ENCODE measurements at places on chromosomes 12 and 14.
A peak's percentile ranks its signal among the peaks of the same experiment; 100 is the strongest.

- no peak for DNase-seq
Observed at GRCh38 chr14:91374287-91374878, 43.2 kb downstream of the CCDC88C start.

GRCh38 chr12:93325855-93326254, 51.9 kb upstream of the NUDT4 start:
- DNase-seq, result peak; percentile 38

DNA sequence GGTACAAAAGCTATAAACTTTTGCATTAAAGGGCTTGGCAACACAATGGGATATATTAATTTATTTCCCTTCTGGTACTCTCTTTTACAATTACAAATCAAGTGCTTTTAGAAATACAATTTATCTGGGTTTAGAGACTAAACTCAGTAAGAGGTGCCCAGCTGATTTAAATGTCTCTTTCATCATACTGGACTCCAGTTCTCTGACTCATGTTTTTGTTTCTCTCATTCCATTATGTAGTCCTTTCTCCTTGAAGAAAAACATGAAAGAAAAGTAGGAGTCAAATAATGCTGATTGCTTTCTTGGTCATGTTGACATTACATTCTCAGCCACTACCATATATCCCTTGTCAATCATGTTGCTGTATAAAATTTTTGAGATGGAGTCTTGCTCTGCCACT, 36.3 kb upstream of the CFL2 start:
- peak; percentile 50 for DNase-seq

GRCh38 chr14:51821822-51822221, 38.6 kb upstream of the GNG2 start:
- DNase-seq, result peak; percentile 46

DNA sequence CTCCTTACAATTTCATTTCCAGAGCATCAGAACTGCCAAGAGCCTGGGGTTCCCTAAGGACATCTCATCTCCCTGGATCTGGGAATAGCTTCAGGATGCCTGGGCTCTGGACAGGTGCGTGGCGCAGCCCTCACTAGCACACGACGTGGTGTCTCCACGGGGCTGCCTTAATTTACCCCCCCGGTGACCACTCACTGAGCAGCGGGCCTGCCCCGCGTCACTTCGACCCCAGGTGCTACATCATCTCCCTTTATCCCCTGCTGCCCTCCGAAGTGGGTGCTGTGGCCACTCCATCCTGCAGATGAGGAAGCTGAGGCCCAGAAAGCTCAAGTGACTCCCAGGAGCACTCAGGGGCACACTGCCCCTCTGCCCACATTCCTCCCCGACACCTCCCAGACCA, 177.8 kb upstream of the SFSWAP start:
- DNase-seq, result no peak

GRCh38 chr14:37997017-37997416, 210.7 kb upstream of the SSTR1 start:
- DNase-seq, result no peak

DNA sequence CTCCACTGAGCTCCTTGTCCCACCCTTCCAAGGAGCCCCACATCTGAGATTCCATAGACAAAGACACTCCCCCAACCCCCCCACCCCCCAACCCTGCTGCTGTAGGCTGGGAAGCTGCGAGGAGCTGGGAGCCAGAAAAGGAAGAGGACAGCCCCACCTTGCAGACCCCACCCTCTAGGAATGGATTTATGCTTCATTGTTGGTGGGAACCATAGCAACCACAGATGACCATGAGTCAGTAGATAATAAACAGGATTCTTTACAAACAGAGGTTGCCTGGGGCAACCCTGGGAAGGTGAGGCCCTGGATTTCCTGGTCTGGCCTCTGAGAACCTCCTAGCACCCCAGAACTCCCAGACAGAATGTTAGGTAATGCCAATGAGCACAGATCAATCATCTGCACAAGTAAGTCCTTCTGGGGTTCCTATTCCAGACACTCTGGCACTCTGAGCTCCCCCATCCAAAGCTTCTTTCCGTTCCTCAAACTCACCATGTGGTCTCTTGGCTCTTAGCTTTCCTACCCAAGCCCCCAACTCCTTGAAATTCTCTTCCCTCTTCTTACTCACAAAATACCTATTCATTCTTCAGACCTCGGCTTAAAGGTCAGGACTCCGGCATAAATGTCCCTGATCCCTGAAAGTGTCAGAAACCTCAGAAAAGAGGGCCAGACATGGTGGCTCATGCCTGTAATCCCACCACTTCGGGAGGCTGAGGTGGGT, 15.2 kb upstream of the PLEKHG6 start:
- peak; percentile 79 for DNase-seq

DNA sequence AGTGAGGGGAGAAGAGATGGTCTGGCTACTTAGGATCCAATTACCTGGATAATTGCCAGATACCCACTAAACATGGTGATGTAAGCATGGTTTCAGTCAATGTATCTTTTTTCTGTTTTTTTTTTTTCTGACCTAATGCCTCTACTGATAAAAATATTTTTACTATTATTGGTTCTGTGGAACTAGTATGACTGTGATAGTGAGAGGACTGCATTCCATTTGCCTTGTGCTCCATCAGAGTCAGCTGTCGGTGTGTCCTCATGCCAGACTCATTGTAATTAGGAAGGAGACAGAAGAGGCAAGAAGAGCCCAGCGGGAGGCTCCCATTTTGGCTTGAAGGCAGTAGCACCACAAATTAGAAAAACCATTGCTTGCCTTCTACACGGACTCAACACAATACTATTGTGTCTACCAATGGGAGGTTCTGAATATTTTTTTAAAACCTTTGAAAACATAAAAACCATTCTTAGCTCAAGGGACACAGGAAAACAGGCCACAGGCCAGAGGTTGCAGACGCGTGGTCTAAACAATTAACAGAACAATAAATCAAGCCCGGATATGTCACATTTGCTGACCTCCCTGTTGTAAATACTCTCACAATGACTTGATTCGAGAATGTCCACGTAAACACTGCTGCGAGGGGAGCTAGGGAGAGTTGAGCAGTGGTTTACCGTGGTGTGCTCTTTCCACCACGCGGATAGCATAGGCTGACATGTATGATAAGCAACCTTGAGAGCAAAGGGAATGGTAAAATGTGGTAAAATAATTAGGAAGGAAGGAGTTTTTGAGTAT, 13.5 kb upstream of the DCP1B start:
- peak; percentile 36 for DNase-seq

DNA sequence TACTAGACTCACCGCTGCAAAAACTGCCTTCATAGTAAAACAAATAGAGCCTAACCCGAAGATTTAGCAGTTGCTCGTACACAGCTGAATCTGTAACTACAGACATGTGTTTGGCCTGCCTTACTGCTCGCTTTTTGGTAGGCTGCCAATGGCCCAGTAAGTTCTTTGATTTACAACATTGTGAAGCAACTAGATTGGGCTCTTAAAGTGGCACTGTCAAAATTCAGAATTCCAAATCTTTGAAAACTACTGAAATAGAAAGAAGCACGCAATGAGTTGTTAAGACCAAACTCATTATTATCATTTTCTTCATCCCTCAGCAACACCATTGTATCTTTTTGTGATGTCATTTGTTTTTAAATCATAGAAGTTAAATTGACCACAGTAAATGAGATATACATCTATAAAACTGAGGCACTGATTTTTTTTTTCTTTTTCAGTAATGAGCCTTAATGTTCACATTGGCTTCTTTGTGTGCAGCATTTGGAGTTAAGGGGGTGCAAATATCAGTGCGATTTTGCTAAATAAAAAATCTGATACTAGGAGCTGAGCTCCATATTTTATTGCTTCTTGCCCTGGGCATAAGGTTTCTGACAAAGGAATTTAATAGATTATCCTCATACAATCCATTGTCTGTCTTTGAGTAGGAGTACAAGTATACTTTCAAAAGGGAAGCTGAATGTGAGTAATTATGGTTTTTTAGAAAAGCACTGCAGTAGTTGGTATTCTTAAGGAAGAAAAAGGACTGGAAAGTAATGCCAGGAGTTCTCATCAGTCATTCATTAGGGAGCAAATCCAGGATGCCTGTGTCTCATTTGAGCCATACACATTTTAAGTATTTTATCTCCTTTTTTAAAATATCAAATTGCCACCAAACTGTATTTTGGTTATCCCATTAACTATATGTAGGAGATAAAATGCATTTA, 138.5 kb downstream of the KICS2 start:
- peak; percentile 93 for DNase-seq

- peak; percentile 99 for DNase-seq
Observed at GRCh38 chr14:71142375-71143038, 235.2 kb downstream of the PCNX1 start.

DNA sequence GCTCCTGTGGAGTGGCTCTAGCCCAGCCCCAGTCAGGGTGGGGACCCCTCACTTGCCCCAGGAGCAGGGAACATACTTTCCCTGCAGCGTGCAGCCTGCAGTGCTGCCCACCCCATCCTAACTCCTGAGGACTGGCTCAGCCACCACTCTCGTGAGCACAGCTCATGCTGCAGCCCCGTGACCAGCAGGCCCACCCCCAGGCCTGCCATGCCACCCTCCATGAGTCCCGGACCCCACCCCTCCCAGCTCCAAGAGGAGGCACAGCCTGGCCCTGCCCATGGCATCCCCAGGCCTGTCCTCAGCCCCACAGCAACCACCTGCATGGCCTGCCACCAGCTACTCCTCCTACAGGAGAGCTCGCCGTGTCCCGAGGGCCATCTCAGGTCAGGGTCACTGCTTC, 3.9 kb upstream of the JAG2 start:
- DNase-seq, result no peak

DNA sequence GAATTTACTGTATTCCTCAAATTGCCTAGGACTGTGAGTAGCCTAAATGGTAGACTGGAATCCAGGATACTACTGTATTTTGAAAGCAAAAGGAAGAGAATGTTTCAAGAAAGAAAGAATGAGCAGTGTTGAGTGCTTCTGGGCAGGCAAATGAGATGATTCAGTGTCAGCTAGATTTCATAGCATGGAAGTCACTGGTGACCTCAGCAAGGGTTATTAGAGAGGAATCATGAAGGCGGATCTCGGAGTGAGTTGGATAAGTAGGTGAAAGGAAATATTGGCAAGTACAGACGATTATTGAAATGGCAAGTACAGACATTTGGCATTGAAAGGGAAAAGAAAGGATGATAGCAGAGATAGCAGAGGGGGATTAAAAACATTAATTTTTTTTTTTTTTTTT, 27.1 kb downstream of the VRK1 start:
- DNase-seq, result peak; percentile 75

GRCh38 chr12:76698966-76699365, 64.9 kb upstream of the ZDHHC17 start:
- DNase-seq, result no peak

DNA sequence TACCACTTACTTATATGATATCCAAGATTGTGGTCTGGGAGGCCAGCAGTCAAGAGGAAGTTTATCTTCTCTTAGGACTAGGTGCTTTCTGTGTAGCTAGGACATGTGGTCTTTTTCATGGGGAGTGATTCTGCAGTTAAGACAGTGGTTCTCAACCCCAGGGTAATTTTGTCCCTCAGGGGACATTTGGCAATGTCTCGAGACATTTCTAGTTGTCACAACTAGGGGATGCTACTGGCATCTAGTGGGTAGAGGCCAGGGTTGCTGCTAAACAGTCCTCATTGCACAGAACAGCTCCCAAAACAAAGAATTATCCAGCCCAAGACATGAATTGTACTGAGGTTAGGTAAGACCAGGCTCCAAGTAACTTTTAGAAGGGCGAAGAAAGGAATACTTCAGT, 20.0 kb downstream of the AMDHD1 start:
- no peak for DNase-seq

DNA sequence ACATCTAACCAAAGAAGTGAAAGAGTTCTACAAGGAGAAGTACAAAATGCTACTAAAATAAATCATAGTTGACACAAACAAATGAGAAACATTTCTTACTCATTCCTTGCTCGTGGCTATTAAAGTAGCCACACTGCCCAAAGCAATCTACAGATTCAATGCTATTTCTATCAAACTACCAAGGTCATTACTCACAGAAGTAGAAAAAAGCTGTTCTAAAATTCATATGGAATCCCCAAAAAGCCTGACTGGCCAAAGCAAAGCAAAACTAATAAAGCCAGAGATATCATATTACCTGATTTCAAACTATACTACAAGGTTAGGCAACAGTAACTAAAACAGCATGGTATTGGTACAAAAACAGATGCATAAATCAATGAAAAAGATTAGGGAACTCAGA, 305.6 kb downstream of the RPAP3 start:
- DNase-seq, result peak; percentile 54

DNA sequence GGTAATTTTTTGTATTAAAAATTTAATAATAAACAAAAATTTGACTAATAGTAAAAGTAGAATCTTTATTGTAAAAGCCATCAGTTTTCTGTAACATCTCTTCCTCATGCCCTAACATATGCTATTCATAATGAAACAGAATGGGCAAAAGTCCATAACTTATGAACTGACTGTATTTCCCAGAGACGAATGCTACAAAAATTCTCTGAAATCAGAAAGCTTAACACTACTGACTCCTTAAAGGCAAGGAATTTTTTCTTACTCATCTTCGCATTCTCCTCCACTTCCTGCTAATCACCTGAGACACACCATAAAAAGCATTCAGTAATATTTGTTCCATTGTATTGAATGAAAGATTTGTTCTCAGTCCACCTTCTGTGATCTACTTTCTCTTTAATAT, 17.6 kb downstream of the MON2 start:
- DNase-seq, result peak; percentile 52

DNA sequence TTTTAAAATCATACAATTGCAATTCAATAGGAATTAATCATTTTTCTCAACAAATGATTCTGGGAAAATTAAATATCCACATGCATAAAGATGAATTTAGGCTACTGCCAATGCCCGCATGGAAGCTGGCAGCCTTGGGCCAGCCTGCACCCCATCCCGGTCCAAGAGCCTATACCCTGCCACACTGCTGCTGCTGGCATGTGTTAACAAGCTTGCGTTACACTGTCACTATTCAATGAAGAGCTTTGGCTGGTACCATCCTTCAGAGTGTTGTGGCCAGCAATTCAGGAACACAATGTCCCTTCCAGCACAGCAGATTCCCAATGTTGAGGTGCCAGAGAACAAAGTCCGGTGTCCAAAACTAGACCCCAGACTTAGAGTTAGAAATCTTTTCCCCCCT, 13.6 kb upstream of the TAS2R14 start:
- DNase-seq, result no peak

DNA sequence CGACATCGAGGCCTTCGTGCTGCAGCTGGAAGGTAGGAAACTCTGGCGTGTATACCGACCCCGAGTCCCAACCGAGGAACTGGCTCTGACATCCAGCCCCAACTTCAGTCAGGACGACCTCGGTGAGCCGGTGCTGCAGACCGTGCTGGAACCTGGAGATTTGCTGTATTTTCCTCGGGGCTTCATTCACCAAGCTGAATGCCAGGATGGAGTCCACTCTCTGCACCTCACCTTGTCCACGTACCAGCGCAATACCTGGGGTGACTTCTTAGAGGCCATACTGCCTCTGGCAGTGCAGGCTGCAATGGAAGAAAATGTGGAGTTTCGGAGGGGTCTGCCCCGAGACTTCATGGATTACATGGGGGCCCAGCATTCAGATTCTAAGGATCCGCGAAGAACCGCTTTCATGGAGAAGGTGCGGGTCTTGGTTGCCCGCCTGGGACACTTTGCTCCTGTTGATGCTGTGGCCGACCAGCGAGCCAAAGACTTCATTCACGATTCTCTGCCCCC, 1.4 kb downstream of the RIOX1 start:
- no peak for DNase-seq

- DNase-seq, result peak; percentile 12
Observed at GRCh38 chr12:51666696-51667095, 75.7 kb downstream of the SCN8A start.

GRCh38 chr12:105025890-105026289, 39.8 kb downstream of the NOPCHAP1 start:
- DNase-seq, result peak; percentile 52

All from fibroblast of skin of right biceps (primary cell).